Right cardiac atrium (tissue), 5 donors: ENCODE measurements at places on chromosomes 12 and 14. TPM values are rescaled to one million over a fixed set of nuclear protein-coding genes. Genes with fewer than 3 reads are reported as not detected.

FOXN4 gene
- not detected for polyA plus RNA-seq

PPP1R1A gene
- polyA plus RNA-seq: 210 TPM

SLC5A8 gene
- polyA plus RNA-seq: not detected

SIRT4 gene
- 6.0 TPM for polyA plus RNA-seq

GRIN2B gene
- under 0.01 TPM for polyA plus RNA-seq

SLC41A2 gene
- polyA plus RNA-seq: 1.2 TPM

TMED10 gene
- 141 TPM for polyA plus RNA-seq

HOXC9 gene
- polyA plus RNA-seq: not detected

LRIG3 gene
- 3.0 TPM for polyA plus RNA-seq

KERA gene
- polyA plus RNA-seq: 0.02 TPM

AGAP2 gene
- 1.7 TPM for polyA plus RNA-seq

SPTLC2 gene
- polyA plus RNA-seq: 4.8 TPM

KRT1 gene
- not detected for polyA plus RNA-seq

BICDL1 gene
- polyA plus RNA-seq: 0.11 TPM

ENDOU gene
- polyA plus RNA-seq: 0.45 TPM

KRT78 gene
- 0.02 TPM for polyA plus RNA-seq

USP44 gene
- polyA plus RNA-seq: 0.84 TPM

CLEC2A gene
- polyA plus RNA-seq: not detected

COX8C gene
- 0.32 TPM for polyA plus RNA-seq

TAS2R43 gene
- not detected for polyA plus RNA-seq

CLEC4C gene
- not detected for polyA plus RNA-seq

SPX gene
- 9.6 TPM for polyA plus RNA-seq

SLCO1B1 gene
- polyA plus RNA-seq: not detected

REP15 gene
- 2.6 TPM for polyA plus RNA-seq

RTL1 gene
- polyA plus RNA-seq: 0.05 TPM

ANKS1B gene
- polyA plus RNA-seq: 0.43 TPM

ASCL1 gene
- polyA plus RNA-seq: not detected

CYP27B1 gene
- polyA plus RNA-seq: 0.18 TPM

GLS2 gene
- 0.63 TPM for polyA plus RNA-seq

RNASE7 gene
- not detected for polyA plus RNA-seq

DPY19L2 gene
- 28.1 TPM for polyA plus RNA-seq

ALDH6A1 gene
- polyA plus RNA-seq: 15.3 TPM

KRT2 gene
- not detected for polyA plus RNA-seq

HOXC10 gene
- not detected for polyA plus RNA-seq
